ENCODE measurements at places on chromosomes 3 and 15.

- no peak for DNase-seq
Measured at GRCh38 chr15:100372739-100373119, 31.0 kb upstream of the ADAMTS17 start.

- no peak for DNase-seq
Measured at GRCh38 chr3:52471371-52472238, 16.2 kb downstream of the NISCH start.

DNA sequence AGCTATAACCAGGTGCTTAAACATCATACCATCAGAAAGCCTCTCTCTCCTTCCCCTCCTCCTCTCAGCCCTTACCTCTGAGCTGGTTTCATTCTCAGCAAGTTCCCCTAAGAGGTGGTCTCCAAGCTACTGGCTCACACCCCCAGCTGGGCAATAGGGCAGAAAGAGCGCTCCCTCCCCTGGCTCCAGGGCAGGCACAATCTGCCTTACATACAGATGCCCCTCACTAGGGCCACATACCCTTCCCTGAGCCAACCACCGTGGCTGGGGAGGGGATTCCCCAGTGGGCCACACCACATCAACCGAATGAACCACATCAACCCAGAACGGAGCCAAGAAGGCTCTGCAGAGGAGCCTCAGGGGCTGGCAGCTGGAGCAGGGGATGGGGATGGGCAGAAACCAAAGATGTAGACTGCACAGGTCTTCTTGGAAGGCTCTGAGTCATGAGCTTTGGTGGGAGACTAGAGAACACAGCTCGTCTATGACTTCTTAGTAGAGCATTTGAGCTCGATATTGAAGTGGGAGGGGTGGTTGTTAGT is 4.6 kb upstream of the FBLN2 start:
- DNase-seq: peak; percentile 58

DNA sequence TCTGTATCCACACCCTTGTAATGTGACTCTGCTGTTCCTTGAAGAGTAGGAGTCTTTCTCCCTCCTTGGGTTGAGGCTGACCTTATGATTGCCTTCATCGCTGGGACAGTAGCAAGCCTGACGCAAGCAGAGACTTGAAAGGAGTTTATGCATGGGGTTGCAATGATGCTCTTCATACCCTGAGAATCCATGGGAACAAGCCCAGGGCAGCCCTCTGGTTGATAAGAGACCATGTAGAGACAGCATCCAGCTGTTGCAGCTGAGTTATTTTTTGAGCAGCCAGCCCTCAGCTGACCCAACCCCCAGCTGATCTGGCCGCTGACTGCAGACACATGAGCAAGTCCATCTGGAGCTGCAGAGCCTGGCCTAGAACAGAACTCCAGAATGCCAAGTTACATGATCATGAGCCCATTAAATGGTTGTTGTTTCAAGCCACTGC is 60.6 kb upstream of the ARNT2 start:
- no peak for DNase-seq

GRCh38 chr3:152428577-152428976 is 159.8 kb downstream of the MBNL1 start:
- DNase-seq: no peak

Data from activated naive CD8-positive, alpha-beta T cell treated with anti-CD3 and anti-CD28 coated beads, Interleukin-2, amount 50 U/mL, for 16 hours (primary cell).